NCI-H2029 (cell line): ENCODE measurements at places on chromosomes 2 and 18.
A peak's percentile ranks its signal among the peaks of the same experiment; 100 is the strongest.

DNA sequence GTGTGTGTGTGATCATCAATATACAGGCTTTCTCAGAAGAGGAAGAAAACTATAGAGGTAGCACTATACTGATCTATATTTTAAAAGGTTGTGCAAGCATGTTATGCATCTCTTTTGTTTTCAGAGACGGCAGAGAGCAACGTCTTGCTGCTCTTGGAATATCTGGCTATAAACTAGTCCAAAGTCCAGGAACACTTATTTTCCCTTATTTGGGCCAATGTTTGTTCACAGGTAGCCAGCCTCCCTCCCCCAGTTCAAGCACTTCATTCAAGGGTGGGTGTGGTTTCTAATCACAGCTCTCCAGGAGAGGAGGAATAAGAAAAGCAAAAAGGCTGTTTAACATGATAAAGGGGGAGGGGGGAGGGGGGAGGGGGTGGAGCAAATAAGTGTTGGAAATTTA, 4.2 kb downstream of the FZD5 start:
- peak; percentile 45 for DNase-seq

DNA sequence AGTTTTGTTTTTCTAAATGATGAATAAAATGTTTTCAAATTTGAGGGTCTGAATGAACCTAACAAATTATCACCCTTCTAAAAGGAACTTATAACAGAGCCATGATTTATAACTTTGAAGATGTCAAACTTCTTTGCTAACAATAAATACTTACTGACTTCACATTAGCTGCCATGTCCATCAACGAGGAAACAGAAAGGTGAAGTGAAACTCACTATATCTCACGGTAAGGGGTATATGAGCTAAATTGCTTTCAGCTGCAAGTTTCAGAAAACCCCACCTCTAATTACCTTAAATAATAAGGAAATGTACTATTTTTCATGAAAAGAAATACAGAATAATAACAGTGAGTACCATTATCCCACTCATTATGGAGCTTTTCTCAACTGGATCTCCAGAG, 350.8 kb upstream of the NT5C1B start:
- no peak for DNase-seq

- DNase-seq: no peak
These were observed 359.6 kb downstream of the NR4A2 start for GRCh38 chr2:155972916-155973315.

DNA sequence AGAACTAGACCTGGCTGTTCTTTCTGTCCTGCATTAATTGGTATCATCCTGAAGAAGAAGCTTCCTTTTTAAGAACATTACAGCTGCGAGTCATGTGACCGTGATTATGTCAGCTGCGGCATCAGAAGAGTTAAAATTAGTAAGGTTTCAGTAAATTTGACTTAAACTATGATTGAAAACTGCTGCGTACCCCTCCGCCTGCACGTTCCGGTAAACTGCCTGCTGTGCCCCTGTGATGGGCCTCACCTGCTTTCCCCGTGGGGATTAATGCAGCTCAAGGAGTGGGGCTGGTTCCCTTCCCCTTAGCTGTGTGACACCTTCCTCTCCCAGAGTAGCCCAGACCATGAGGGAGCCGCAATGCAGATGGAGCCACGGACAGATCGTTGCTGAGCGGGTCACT, 36.1 kb upstream of the MYO3B start:
- DNase-seq: no peak

- no peak for DNase-seq
These were observed 113.6 kb upstream of the ATP8B1 start for GRCh38 chr18:57916684-57917083.

GRCh38 chr18:8619041-8619440, 9.8 kb downstream of the RAB12 start:
- no peak for DNase-seq

DNA sequence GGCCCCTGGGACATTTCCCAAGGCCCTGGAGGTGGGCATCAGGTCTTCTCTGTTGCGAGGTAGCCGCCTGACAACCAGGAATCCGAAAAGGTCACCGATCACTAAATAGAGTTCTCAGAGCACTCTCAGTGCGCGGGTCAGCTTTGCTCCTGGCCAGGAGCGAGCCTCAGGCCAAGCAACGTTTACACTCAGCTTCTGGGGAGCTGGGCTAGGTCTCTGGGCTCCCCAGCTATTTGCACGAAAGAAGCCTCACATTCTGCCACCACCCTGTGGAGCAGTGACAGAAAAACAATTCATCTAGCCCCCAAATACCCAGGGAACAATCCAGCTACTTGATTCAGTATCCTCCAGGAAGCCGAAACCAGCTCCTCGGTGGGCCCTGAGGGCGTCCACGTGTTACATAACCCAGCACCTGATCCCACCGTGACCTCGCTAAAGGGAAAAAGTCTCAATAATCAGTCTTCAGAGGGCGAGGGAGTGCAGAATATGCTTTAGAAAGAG, 3.3 kb downstream of the SH3BP4 start:
- no peak for DNase-seq

- DNase-seq: no peak
These were observed 34.6 kb downstream of the GREB1 start for GRCh38 chr2:11568436-11568835.

DNA sequence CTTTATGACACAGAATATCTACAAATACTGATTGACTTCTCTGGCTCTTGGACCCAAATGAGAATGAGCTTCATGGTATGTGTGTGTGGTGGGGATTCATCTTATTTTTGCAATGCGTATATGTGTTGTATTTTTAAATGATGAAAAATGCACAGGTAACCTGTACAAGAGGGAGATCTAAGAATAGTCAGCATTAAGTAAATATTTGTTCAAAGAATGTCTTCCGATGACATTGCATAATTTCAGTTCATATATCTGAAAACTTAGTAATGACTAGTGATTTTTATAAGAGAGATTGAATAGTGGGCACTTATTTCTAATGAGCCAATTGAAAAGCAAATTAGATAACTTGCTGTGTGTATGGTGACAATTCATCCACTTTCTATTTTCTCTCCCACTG, 66.4 kb downstream of the EML6 start:
- no peak for DNase-seq

- no peak for DNase-seq
These were observed 8.1 kb upstream of the NCOA1 start for GRCh38 chr2:24482972-24483300.

GRCh38 chr18:62071071-62071470, 115.8 kb downstream of the PIGN start:
- DNase-seq: no peak

DNA sequence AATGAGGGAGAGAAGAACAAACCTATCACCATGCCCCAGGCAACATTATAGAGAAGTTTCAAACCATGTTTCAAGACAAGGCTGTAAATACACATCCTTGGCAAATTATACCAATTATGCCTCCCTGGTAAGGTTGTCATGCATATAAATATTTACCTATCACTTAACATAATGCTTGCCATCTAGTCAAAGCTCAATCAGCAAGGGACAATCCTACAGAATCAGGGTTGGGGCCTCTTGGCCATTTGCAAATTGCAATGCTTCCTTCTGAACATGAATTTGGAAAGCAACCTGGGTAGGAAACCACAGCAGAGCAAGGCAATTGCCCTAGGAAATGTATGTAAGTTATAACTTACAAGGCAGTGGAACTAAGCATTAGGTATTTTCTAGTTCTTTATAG, 907.2 kb upstream of the CDH2 start:
- DNase-seq: no peak

- DNase-seq: no peak
These were observed 427.5 kb upstream of the CDH20 start for GRCh38 chr18:60905699-60906098.

DNA sequence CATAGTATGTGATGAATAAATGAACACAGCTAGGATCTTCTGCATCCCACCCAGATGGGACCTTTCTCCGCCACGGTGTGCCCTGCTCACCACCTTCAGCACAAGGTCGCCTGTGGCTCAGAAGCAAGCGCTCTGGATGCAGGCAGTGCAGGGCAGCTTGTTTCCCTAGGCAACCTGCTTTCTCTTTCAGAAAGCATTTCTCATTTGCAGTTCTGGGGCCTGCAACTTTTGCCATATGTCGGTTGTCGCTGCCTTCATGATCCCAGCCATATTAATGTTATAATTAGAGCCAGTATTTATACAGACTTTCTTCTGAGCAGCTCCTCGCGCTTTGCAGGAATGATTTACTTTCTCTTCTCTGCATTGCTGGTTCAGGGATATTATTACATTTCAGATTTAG, 692.8 kb downstream of the RNF144A start:
- no peak for DNase-seq

DNA sequence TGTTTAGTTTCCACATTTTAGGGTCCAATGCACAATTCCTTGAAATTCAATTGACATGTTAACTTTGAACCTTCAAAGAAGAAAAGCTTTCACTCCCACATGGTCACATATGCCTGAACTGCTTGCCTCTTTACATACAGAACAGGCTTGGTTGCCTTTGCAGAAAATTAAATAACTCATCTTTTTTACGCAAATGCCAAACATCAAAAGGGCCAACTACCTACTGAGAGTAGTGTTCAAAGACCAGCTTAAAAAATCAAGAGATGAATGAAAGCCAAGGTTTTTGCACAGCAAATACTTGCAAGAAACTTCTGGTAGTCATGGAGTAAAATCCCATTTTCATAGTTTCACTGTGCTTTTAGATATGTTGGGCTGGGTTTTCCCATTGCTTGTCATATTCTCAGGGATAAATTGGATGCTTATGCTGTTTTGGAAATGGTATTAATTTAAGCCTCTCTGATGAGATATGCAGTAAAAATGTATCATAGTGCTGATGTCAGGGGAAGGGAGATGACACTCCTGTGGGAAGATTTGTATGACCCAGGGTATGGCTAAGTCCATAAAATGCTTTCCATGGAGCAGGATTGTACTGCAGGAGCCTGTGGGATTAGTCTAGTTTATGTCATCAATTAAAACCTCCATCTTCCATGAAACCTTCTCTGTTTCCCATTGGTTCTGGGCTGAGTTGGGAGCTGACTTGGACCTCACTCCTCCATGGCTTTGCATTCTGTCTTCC, 60.6 kb upstream of the DARS1 start:
- DNase-seq: no peak

DNA sequence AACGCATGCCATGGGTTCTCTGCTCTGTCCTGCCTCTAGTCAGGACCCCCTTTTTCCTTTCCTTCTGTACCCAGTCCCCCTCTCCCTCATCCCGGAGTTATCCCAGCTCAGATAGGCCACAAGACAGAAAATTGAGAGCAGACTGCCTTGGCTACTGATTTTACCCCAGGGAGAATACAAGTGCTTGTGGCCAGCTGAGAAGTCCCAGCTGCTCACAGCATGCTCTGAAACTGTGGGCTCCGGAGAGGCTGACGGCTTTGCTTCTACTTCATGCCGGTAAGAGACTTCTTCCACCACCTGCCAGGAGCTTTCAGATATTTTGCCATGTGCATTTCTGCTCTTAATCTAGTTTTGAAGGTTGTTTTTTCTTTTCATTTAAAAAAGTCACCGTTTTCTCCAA, 20.0 kb upstream of the SIX2 start:
- no peak for DNase-seq

- DNase-seq: no peak
These were observed 402.1 kb downstream of the ZNF521 start for GRCh38 chr18:24949908-24950307.

DNA sequence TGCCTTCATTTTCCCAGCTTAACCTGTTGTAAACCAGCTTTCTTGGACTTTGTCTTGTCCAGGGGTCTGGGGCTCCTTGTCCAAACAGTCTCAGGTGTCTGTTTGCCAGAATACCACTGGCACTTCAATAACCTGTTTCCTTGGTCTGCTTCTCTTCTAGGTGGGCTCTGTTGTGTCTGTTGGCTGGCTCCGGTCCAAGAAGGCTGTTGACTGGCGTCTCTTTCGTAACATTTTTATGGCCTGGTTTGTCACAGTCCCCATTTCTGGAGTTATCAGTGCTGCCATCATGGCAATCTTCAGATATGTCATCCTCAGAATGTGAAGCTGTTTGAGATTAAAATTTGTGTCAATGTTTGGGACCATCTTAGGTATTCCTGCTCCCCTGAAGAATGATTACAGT, 17.0 kb downstream of the SLC20A1 start:
- DNase-seq: peak; percentile 16

GRCh38 chr18:23573626-23574431, 12.5 kb downstream of the NPC1 start:
- DNase-seq: no peak

DNA sequence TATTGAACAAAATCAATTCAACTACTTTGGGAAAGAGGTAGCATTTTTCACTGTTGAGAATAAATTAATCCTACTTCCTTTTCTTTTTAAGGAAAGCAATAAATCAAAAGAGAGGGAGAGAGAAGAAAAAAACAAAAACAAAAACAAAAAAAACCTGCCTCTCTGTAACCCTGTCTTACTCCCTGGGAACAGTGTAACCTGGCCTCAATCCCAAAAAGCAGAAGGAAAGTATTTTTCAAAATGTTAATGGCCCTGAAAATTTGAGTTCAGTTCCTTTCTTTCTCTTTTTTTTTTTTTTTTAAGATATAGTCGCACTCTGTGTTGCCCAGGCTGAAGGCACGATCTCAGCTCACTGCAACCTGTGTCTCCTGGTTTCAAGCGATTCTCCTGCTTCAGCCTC, 35.9 kb downstream of the RHOB start:
- DNase-seq: no peak

GRCh38 chr2:57181315-57182038, 865.1 kb upstream of the VRK2 start:
- no peak for DNase-seq

GRCh38 chr2:3291113-3291512, 86.5 kb downstream of the EIPR1 start:
- no peak for DNase-seq

DNA sequence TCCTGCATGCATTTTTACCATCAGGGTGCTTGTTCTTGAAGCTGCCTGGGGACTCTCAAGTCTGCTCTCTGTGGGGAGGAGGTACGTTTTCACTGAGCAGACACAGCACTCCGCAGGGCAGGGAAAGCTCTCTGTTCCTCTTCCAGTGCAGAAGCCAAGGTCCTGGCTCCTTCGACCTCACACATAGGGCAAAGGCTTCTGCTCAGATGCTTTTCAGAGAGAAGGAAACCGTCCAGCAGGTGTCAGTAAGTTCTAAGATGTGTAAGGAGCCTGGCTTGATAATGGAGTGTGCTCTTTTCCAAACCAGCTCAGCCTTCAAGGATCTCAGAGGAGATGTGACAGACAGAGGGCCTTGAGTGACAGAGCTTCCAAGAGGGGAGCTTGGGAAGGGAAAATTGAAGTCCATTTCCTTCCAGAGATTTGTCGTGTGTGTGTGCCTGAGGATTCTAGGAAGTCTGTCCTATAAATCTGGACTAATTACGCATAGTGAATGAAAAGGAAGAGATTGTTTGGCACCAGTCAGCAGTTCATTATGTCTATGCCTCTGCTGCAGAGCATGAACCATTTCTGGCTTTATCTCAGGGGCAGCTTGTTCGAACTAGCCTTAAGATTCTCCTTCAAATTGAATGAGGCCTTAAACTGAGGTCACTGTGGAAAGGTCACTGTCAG, 67.3 kb upstream of the UPP2 start:
- peak; percentile 35 for DNase-seq

DNA sequence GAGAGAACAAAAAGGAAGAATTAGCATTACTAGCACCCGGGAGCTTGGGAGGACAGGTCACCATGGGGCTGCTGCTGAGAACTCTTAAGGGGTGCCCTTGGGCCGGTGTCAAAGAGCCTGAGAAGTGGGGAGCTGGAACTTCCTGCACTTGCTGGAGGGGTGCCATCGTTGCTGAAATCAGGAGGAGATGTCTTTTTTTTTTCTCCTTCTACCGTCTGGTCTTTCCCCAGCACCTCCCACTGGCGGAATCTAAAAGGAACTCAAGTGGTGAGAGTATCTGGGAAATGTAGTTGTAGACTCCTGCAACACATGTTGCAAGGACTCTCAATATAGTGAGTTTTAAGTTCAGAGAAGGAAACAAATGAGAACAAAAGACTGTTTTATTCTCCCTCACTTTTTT, 6.1 kb upstream of the AMMECR1L start:
- DNase-seq: no peak

GRCh38 chr18:43542016-43542415, 264.7 kb upstream of the SYT4 start:
- no peak for DNase-seq
